Endodermal cell (in vitro differentiated cells): ENCODE measurements at places on chromosomes 13 and 19. TPM values are rescaled to one million over a fixed set of nuclear protein-coding genes. Genes with fewer than 3 reads are reported as not detected.

GRCh38 chr13:65915195-65915594, 1314.9 kb downstream of the PCDH9 start:
- DNase-seq: no peak
- peaks cover 23% of the 10 kb centered on the region for H3K27me3 ChIP-seq
- no peaks in the 10 kb centered on the region for H3K36me3 ChIP-seq
- no peak overlapping the region for H3K4me3 ChIP-seq

DNA sequence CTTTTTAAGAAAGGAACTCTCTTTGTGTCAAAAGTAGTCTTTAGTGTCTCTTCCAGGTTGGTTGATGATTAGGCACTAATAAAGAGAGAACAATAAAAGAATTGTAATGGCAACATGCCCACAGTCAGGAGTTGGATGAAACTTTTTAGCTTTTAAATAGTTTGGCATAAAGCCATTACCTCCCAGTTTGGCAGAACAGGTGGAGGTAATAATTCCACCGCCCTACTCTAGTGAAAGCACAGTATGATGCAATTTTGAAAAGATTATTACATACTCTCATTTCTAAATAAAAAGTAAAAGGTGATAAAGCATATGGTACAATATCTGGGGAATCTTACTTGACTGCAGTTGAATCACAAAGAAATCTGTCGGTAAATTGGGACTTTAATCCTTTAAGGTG, 497.6 kb downstream of the SUCLA2 start:
- no peak overlapping the region for H3K4me3 ChIP-seq
- no peaks in the 10 kb centered on the region for H3K27me3 ChIP-seq
- DNase-seq: no peak
- no peak overlapping the region for H3K27ac ChIP-seq
- no peaks in the 10 kb centered on the region for H3K4me1 ChIP-seq

GRCh38 chr19:55165952-55166529, 372 bp downstream of the DNAAF3 start:
- no peak overlapping the region for H3K27ac ChIP-seq
- H3K27me3 ChIP-seq: peaks cover 24% of the 10 kb centered on the region
- H3K36me3 ChIP-seq: no peaks in the 10 kb centered on the region
- peak; percentile 95 for DNase-seq
- H3K4me1 ChIP-seq: no peaks in the 10 kb centered on the region

GRCh38 chr13:109401891-109402290, 384.5 kb downstream of the IRS2 start:
- H3K4me1 ChIP-seq: no peaks in the 10 kb centered on the region
- H3K4me3 ChIP-seq: no peak overlapping the region
- no peak for DNase-seq
- H3K27me3 ChIP-seq: peaks cover 15% of the 10 kb centered on the region
- H3K27ac ChIP-seq: no peak overlapping the region
- no peaks in the 10 kb centered on the region for H3K36me3 ChIP-seq

DNA sequence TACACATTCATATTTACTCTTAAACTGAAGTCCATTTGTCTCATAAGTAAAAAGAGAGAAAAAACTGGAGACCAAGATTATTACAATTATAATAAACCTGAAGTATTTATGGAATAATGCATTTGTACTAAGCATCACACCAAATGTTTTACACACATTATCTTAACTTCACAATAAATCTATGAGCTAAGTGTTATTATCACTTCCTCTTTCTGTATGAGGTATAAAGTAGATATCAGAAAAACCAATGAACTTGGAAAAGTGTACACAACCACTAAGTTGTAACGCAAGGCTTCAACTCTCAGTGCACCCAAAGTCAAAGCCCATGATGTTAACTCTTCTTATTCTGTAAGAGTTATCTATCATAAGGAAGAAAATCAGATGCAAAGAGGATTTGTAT, 274.7 kb downstream of the FGF14 start:
- no peaks in the 10 kb centered on the region for H3K36me3 ChIP-seq
- H3K27ac ChIP-seq: no peak overlapping the region
- no peaks in the 10 kb centered on the region for H3K4me1 ChIP-seq
- no peaks in the 10 kb centered on the region for H3K27me3 ChIP-seq
- H3K4me3 ChIP-seq: no peak overlapping the region

GRCh38 chr13:48561466-48562235, 28.8 kb upstream of the RCBTB2 start:
- no peak overlapping the region for H3K4me3 ChIP-seq
- no peaks in the 10 kb centered on the region for H3K27me3 ChIP-seq
- no peak for DNase-seq
- H3K4me1 ChIP-seq: no peaks in the 10 kb centered on the region

- H3K36me3 ChIP-seq: no peaks in the 10 kb centered on the region
- no peak overlapping the region for H3K27ac ChIP-seq
- no peaks in the 10 kb centered on the region for H3K27me3 ChIP-seq
Measured at GRCh38 chr19:33706631-33707030, 84.9 kb downstream of the CHST8 start.

DNA sequence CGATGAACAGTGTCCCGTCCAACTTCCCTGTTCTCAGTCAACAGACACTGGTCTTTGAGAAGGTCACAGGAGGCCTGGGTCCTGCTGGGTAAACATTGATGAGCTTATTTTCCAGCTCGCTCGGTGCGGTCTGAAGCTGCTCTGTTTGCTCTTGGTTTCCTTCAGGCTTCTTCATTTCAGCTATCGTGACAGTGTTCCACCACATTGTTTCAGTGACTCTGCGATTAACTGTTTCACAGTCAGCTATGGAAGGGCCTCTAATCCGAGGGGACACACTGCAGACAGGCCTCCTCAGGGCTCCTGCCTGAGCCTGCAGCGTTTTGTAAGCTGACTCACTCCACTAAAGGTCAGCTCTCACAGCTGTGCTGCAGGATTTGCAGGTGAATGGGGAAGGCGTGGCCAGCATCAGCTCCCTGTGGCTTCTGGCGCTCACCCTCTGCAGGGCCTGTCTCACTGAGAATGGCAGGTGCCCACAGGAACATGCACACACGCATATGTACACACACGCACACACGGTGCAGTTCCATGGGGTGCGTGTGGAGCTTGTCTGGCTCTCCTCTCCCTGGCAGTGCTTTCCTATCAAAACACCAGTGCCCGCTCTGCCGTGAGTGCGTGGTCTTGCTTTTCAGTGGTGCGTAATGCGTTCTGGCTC, 62.9 kb upstream of the MCF2L start:
- H3K36me3 ChIP-seq: peaks cover 33% of the 10 kb centered on the region
- peak; percentile 93 for DNase-seq
- H3K4me3 ChIP-seq: peak overlapping the region; percentile 13
- H3K4me1 ChIP-seq: peaks cover 2% of the 10 kb centered on the region

DNA sequence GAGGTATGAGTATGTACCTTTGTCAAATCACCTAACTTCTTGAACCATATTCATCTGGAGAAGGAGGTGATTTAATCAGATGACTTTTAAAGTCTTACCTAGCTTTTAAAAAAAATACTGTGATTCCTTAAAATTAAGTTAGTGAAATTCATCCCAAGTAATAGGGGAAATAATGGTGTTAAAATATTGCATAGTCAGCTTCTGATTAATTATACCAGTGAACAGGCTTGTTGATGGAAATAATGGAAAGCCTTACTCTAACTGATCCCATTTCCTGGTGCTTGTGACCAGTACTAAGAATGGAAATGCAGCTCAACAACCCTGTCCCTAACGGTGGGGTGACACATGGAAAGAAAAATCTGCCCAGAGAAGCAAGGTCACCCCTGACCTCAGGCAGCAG, 130.7 kb downstream of the CDK8 start:
- no peak overlapping the region for H3K4me3 ChIP-seq
- no peak for DNase-seq
- peaks cover 36% of the 10 kb centered on the region for H3K36me3 ChIP-seq
- H3K27ac ChIP-seq: no peak overlapping the region
- no peaks in the 10 kb centered on the region for H3K4me1 ChIP-seq

DNA sequence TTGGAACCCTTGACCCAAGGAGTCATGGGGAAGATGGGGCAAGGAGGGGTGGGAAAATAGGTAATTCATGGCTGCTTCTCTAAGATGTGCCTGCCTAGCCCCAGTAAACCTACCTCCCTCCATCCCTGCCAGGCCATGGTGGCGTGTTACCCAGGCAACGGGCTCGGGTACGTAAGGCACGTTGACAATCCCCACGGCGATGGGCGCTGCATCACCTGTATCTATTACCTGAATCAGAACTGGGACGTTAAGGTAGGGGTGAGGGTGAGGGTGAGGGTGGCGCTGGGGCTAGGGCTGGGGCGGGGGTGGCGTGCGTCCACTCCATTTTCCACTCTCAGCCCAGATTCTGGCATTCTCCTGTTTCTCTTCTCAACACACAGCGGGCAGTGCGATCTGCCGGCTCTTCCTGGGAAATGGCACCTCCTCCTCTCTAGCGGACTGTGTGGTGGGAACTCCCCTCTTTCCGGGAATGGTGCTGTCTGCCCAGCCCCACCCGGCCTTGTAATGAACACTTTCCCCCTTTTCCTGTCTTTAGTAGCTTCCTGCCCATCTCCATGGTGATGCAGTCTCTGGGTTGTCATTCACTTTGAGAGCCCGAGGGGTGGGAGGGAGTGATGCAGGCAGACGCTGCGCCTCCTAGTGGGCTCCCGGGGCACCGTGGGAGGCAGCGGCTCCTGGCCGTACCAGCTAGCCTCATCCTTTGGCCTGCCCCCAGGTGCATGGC, 7.6 kb downstream of the EGLN2 start:
- peaks cover 76% of the 10 kb centered on the region for H3K36me3 ChIP-seq
- peaks cover 23% of the 10 kb centered on the region for H3K4me1 ChIP-seq
- no peaks in the 10 kb centered on the region for H3K27me3 ChIP-seq

DNA sequence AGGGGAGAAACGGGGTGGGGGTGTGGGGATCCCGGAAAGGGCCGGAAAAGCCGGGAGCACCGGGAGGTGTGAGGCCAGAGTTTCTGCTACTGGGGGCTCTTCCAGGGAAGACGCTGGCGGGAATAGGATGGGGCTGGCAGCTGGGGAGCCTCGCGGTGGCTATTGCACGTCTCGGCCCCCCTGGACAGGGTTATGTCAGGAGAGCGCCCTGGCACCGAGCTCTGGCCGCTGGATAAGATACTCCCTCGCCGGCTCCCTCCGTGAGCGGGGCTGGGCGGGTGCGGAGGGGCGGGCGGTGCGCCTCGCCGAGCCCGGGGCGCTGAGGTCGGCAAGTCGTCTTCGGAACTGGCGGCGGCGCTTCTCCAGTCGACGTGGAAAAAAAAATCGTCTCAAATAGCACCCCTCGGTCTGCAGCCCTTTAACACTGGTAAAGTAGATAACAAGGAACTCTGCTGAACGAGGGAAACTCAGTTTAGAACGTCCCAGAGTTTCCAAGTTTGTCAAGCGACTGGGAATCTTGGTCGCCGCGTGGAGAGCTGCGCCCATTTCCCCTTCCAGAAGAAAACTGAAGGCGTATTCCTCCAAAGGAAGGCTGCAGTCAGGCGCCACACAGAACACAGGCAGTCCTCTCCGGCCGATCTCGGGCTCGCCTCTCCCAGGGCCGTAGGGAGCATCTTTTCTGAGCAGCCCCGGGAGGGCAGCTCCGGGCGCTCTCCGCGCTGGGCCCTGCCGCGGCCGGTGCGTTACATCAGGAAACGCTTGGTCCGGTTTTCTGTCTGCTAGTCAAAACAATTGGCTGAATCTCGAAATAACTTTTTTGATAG, 115.1 kb downstream of the KCNRG start:
- H3K27me3 ChIP-seq: peaks cover 98% of the 10 kb centered on the region
- H3K4me3 ChIP-seq: peak overlapping the region; percentile 50
- peak; percentile 82 for DNase-seq
- no peaks in the 10 kb centered on the region for H3K36me3 ChIP-seq
- peaks cover 23% of the 10 kb centered on the region for H3K4me1 ChIP-seq
- no peak overlapping the region for H3K27ac ChIP-seq

- no peaks in the 10 kb centered on the region for H3K4me1 ChIP-seq
- no peak for DNase-seq
Measured at GRCh38 chr13:101594936-101595335, 142.5 kb downstream of the ITGBL1 start.

GRCh38 chr19:13172346-13173138, 22.3 kb downstream of the IER2 start:
- H3K36me3 ChIP-seq: no peaks in the 10 kb centered on the region
- H3K27me3 ChIP-seq: no peaks in the 10 kb centered on the region
- H3K4me1 ChIP-seq: no peaks in the 10 kb centered on the region
- no peak overlapping the region for H3K27ac ChIP-seq

- H3K27me3 ChIP-seq: no peaks in the 10 kb centered on the region
- H3K36me3 ChIP-seq: no peaks in the 10 kb centered on the region
- no peaks in the 10 kb centered on the region for H3K4me1 ChIP-seq
- H3K4me3 ChIP-seq: no peak overlapping the region
- no peak overlapping the region for H3K27ac ChIP-seq
Measured at GRCh38 chr13:75961911-75962310, 325.8 kb downstream of the LMO7 start.

GRCh38 chr13:41614671-41615527, 157.5 kb downstream of the RGCC start:
- H3K4me3 ChIP-seq: no peak overlapping the region
- no peak overlapping the region for H3K27ac ChIP-seq
- peaks cover 5% of the 10 kb centered on the region for H3K36me3 ChIP-seq
- H3K27me3 ChIP-seq: no peaks in the 10 kb centered on the region

- H3K36me3 ChIP-seq: peaks cover 3% of the 10 kb centered on the region
- H3K4me3 ChIP-seq: no peak overlapping the region
- DNase-seq: no peak
Measured at GRCh38 chr19:36420961-36421748, 2.7 kb upstream of the ZFP82 start.

AZU1 gene
- 2.8 to 5.2 TPM (median 3.7 TPM) in 3 replicates for total RNA-seq

UBE2L5 gene
- total RNA-seq: not detected in 2 replicates

RFX1 gene
- 19.0 and 24.3 TPM in 2 replicates for total RNA-seq

MRPL4 gene
- total RNA-seq: 64.4 and 69.2 TPM in 2 replicates

ZNF555 gene
- 9.4 and 9.6 TPM in 2 replicates for total RNA-seq

GFY gene
- total RNA-seq: 0.18 and 0.20 TPM in 2 replicates
